ENCODE measurements at places on chromosomes 1 and 21.

- no peak for DNase-seq
These were observed 431.3 kb upstream of the PKN2 start for GRCh38 chr1:88252745-88253144.

- peak; percentile 30 for DNase-seq
These were observed 103.2 kb downstream of the BEND5 start for GRCh38 chr1:48673332-48674105.

DNA sequence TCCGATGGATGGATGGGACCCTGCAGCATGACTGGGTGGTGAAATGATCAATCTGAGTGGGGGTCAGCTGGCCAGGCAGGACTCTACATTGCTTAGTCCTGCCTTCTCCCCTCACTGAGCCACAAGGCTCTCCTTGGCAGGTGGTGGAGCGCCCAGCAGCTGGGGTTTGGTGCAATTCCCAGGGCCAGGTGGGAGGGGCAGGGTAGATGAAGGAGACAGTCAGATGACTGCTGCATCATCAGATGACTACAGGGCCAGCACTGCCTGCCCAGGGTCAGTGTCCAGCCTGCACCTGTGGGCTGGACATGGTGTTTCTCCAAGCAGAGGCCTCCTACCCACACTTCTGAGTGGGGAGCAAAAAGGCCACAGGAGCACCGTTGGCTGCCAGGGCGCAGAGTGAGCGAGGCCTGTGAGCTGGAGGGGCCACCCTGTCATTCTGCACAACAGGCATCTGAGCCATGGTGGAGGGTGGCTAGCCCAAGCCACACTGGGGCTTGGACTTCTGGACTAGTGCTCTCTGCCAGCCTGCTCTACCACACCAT, 103.9 kb upstream of the EDN2 start:
- no peak for DNase-seq

- peak; percentile 36 for DNase-seq
These were observed 41.0 kb downstream of the RXRG start for GRCh38 chr1:165403835-165404482.

GRCh38 chr1:33119532-33120217, 38.7 kb downstream of the AZIN2 start:
- DNase-seq: peak; percentile 37

GRCh38 chr1:245704765-245705164, 550.0 kb downstream of the KIF26B start:
- DNase-seq: no peak

DNA sequence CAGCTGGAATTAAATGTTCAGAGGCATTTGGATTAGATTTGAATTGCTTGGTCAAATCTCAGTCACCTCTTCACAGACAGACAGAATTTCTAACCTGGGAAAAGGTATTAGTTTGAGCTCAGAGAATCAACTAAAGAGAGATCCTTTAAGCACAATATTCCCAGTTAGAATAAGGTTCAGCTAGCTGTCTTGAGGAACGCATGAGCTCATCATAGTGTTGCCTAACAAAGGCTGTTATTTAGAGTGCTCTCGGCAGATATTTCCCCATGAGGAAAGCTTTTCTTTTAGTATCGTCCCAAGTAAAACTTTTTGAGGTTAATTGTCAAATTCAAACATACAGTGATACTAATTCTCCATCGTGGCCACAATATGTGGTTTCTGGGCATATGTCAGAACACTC, 269.9 kb downstream of the HLX start:
- DNase-seq: no peak

DNA sequence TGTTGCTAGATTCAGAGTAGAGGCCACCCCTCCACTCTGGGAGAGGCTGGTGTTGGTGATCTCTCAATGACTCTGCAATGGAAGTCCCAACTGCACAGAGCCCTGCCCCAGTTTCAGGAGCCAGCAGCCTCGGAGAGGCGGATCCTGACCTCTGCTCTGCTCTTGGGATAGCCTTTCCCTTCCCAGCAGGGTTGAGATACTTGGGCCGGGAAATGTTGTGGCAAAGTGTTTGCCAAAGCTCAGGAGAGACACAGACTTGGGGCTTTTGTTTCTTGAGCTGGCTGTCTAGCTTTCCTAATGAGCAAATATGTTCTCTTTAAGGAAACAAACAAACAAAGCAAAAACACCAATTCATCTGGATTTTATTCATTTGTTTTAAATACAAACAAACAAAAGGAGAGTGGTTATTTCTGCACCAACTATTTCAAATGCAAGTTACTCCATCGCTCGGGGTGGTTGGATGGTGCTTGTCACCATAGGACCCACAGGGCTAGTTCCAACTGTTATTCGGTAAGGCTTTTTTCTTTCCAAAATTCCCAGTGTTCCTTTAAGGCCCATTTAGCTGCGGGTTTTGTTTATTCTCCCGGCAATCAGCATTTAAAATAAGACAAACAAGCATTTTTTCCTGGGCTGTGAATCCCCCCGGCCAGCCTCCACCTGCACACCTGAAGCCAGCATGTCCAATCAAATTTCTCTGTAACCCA, 193.9 kb upstream of the LMO4 start:
- DNase-seq: no peak

- DNase-seq: no peak
These were observed 161.2 kb downstream of the NTMT2 start for GRCh38 chr1:170306948-170307347.

- DNase-seq: no peak
These were observed 870.7 kb downstream of the LRRIQ3 start for GRCh38 chr1:73327180-73327793.

DNA sequence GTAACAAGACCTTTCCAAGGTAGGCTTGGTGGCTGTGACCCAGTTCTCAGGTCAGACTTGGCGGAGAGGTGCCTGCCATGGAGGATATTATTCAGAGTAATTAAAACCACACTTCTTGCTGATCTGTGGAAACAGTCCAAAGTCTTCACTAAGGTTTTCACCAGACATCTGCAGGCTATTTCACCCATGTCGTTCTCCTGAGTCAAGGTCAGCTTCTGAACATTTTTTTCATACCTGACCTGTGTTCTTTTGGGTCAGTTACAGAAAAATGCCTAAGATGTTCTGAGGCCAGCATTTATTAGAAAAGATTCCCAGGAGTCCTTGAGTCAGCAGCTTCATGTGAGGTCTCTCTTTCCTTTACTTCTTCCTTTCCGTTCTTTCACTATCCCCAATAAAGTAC, 54.9 kb downstream of the RGL1 start:
- no peak for DNase-seq

DNA sequence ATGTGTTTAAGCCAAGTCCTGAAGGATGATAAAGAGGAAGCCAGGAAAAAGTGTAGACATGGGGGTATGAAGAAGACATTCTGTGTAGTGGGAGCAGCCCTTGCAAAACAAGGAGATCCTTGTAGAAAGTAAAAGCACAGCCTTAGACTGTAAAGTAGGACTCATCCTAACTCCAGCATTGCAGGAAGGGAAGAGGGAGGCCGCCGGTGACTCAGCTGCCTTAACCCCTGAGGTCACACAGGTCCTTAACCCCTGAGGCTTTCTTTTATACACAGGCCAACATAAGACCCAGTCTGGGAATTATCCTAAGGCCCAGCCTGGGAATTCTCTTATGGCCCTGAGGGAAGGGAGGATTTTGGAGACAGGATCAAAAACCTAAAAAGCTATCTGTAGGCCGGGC, 18.0 kb downstream of the PGM1 start:
- DNase-seq: no peak

- no peak for DNase-seq
These were observed 22.1 kb downstream of the LRRC52 start for GRCh38 chr1:165565751-165566490.

- DNase-seq: peak; percentile 86
These were observed 9.8 kb upstream of the SFN start for GRCh38 chr1:26853156-26853555.

DNA sequence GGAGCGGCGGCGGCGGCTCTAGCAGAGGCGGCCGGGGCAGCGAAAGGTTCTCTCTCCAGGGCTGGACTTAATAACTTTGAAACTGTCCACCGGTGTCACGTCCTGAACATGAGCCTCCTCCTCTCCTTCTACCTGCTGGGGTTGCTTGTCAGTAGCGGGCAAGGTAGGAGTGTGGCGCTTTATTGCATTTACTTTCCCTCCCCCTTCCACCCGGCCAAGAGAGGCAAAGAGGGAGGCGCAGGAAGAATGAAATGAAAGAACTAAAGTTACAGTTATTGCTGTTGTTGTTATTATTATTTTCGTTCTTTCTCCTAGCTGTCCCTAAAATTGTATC, 214 bp downstream of the NCAM2 start:
- DNase-seq: no peak

GRCh38 chr1:2493691-2494322, 17.7 kb downstream of the PLCH2 start:
- no peak for DNase-seq

- DNase-seq: no peak
These were observed 3.0 kb downstream of the IGSF21 start for GRCh38 chr1:18110598-18110939.

DNA sequence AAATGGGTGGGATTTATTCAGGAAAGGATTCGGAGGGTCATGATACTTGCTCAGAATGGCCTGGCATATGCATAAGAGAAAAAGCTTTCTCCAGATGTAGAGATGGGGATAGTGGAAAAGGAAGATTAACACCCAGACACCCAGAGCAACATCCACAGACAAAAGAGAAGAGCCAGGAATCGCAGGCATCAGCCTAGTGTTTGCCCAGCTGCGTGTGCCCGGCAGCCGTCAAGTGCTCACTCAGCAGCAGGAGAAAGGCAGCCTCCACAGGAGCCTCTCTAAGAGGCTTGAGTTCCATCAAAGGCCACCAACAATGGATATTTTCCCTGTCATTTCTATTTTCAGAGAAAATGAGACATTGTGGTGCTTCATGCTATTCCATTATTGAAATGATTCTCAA, 54.7 kb downstream of the NTPCR start:
- DNase-seq: no peak

- peak; percentile 79 for DNase-seq
These were observed 9.7 kb downstream of the SMYD3 start for GRCh38 chr1:246497331-246497915.

DNA sequence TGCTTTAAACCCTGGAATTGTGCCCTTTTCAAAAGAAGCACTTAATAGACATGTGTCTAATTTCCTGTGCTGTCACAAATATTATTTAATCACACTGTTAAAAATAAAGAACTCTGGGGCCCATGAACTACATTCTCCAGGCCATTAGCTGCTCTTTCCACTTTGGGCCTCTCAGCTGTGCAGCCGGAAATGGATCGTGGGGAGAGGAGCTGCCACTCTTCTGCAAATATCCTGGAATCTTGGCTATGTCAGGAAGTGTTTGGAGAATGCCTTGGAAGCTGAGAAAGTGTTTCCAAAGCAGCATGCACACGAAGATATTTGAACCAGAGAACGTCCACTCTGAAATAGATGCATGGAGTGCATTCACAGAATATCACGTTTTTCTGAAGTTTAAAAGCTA, 27.5 kb upstream of the VPS26C start:
- no peak for DNase-seq

- DNase-seq: no peak
These were observed 203.4 kb downstream of the CRB1 start for GRCh38 chr1:197471248-197471985.

GRCh38 chr1:221336126-221336525, 405.8 kb downstream of the DUSP10 start:
- no peak for DNase-seq
